Neuronal stem cell (in vitro differentiated cells): ENCODE measurements at places on chromosomes 6 and 20.

GRCh38 chr20:58833921-58834320, 16.8 kb downstream of the GNAS-AS1 start:
- DNase-seq = no peak

- no peak for DNase-seq
These were observed 6.3 kb downstream of the SDCBP2 start for GRCh38 chr20:1322511-1323245.

DNA sequence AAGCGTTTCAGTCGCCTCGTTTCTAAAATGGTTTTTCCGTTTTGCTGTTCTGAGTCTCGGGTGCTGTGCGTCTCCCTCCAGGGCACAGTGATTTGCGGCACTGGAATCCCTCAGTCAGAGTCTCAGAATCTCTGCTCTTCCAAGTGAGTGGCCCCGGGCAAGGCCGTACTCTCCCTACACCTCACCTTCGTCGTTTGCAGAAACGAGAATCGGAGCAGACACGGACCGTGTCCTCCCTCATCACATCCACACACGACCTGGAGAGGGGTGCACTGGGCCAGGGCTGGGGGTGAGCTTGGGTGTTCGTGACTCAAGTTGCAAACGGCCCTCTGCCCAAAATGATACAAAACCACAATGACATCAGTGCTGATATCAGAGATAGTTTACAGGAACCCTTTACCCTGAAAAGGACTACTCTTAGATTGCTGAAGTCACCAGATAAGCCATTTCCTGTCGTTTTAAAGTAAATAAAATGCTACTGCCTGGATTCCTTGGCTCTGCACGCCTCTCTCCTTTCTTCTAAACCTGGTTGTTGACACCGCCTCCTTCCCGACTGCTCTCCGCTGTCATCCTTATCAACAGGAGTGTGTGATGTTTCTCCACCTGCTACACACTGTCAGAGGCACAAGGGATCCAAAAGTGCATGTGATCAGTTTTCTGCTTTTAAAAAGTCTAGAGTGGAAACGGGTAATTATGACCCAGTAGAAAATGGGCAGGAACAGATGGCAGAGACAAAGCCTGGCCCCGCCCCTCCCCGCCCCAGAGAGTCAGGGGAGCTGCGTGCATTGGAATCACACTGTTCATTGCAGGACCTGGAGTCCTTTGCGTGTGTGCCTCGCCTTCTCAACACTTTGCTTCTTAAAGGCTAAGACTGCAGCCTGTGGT, 38.4 kb downstream of the KIF25 start:
- DNase-seq = no peak

DNA sequence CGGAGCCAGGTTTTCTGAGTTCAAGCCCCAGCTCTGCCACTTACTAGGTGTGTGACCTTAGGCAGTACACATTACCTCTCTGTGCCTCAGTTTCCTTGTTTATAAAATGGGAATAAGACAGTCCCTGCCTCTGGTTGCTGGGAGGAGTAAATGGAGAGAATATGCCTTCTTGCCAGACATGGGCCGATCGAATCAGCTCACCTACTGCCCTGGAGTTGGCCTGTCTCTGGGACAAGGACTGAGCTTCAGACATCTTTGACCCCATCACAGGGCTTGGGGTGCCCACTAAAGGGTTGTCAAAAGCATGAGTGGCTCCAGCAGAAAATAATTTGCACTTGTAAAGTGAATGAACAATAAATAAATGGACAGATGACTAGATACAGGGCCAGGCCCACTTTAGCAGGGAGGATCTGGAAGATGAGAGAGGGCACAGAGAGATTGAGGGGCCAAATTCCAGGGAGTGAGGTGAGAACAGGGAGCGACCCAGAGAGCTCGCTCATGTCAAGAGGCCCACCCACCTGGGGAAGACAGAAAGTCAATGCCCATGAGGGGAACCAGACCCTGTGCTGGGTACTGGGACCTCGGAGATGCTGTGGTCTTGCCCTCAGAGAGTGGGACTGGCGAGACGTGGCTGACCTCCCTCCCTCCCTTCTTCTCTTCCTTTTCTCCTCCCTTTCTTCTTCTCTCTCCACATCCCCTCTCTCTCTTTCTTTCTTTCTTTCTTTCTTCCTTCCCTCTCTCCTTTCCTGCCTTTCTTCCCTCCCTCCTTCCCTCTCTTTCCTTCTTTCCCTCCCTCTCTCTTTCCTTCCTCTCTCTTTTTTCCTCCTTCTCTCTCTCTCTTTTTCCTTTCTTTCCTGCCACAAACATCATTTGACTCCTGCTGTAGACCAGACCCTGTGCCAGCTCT, 3.9 kb upstream of the BPIFA2 start:
- no peak for DNase-seq

- no peak for DNase-seq
These were observed 183.7 kb upstream of the CEP162 start for GRCh38 chr6:84411060-84411629.

DNA sequence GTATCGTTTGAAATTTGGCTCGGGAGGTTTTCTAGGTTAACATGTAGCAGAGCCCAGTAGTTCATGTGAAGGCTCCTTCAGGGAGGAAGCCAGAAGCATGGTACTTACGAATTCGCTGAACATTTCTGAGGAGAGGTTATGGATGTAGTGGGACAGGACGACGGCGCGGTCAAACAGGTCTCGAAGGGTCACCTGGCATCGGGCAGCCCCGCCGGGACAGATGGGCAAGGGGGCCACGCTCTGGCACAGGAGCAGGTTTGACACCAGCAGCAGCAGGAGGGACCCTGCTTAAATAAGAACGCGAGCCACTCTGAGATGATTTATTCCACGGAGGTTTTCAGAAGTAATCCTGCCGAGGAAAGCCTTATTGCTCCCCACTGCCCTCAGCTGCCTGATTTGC, 2.5 kb downstream of the PRL start:
- no peak for DNase-seq

DNA sequence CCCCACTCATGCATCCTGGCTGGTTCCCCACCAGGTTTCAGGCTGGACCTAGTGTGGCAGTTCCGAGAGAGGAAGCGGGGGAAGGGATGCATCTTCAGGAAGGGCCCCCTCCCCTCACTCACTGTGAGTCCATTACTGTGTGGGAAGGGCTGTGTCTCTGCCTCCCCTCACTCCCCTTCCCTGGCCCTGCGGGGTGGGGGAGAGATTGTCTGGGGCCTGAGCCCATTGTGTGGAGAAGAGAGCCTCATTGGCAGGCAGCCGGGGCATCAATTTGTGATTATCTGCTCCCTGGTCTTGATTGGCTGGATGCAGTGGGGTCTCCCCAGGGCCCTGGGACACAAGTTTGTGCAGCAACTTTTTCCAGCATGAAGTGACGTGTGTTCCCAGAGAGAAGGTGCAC, 4.1 kb upstream of the MYT1 start:
- peak; percentile 43 for DNase-seq

- no peak for DNase-seq
These were observed 18.2 kb upstream of the NFATC2 start for GRCh38 chr20:51560550-51561307.

DNA sequence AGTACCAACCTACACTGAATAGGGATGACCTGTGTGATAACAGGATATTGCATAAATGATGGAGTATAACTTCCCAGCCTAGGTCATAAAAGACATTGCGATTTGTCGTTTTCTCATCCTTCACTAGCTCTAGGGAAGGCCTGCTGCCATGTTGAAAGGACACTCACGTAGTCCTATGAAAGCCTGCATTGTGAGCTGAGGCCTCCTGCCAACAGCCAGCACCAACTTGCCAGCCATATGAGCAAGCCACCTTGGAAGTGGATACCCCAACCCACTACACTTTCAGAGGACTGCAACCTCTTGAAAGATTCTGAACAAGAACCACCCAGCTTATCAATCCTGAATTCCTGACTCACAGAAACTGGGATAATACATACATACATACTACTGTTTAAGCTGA, 3.5 kb upstream of the PANK2 start:
- no peak for DNase-seq

GRCh38 chr6:109336221-109336961, 45.9 kb downstream of the CD164 start:
- DNase-seq = no peak

- DNase-seq = no peak
These were observed 103.4 kb upstream of the SLC22A23 start for GRCh38 chr6:3560211-3560610.

DNA sequence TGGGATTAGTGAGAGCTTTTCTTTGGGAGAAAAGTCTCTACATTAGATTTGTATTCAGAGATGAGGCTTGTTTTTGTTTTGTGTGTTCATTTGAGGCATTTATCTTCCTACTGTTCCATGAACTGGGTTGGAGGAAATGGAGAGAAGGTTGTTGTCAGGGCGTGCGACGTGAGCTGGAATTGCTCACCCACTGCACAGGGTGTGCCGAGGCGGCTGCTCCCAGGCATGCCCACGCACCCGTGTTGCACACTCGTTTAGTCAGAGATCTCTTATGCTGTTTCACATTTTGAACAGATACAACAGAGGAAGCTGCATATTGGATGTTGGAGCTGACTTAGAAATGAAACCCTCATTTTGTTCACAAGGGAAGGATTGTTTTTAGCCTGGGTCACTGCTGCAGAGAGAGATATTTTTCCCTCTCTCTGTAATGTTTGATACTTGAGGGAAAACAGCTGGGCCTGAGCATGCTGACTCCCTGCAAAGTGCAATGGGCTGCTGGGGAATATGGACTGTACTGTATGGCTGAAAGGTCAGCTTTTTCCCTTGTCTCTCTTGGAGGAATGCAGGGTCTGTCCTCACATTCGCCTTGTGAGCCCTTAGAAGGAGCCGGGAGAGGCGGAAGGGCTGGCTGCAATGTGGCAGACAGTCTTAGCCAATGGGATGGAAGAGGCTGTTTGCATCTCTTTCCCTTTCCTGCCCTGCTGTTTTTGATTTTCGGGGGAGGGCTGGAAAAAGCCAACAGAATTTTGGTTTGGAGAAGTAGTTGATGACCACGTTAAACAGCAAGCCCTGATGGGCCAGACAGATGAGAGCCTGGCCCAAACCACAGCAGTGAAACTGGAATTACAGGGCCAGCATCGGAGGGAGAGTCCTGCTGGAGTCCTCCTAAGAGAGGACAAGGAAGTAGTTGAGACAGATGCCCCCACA, 170.8 kb downstream of the SASH1 start:
- no peak for DNase-seq

GRCh38 chr20:36574366-36575135, 1.2 kb downstream of the TGIF2 start:
- peak; percentile 48 for DNase-seq

- DNase-seq = no peak
These were observed 506.6 kb upstream of the MAN1A1 start for GRCh38 chr6:119856136-119856535.

- DNase-seq = peak; percentile 67
These were observed 800 bp downstream of the RWDD2A start for GRCh38 chr6:83193747-83194566.

DNA sequence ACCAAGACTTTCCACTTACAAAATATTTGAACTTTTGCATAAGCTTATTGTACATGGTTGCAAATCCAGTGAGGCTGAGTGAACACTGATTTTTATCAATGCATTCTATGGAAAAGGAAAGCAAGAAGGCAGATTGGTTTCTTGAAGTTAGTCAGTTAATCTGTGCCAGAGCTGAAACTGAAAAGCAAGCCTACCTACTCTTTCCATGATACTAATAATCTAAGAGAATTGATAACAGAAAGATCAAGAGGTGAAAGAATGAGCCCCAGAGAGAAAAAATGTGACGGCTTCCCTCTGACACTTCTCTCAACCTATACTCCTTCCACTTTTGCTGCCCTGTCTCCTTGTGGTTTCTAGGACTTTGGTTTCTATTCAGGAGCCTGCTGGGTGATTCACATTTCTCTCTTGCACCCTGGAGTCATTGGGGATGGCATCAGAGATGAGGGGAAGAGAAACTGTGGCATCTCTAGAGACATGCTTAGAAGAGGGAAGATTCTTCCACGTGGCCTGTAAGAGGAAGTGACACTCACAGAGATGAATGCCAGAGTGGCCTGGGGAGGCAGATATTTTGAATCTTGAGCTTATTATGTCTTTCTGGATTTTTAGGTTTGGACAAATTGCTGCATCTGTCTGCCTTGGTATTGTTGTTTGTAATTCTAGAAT, 158.6 kb upstream of the RIMS1 start:
- no peak for DNase-seq

- DNase-seq = no peak
These were observed 300.9 kb upstream of the PRDM1 start for GRCh38 chr6:105785066-105785811.

GRCh38 chr6:75818098-75818855, 69.2 kb downstream of the MYO6 start:
- DNase-seq = no peak

- DNase-seq = no peak
These were observed 66.7 kb upstream of the TOP1 start for GRCh38 chr20:40961686-40962640.

- no peak for DNase-seq
These were observed 35.0 kb upstream of the SGK1 start for GRCh38 chr6:134352786-134353480.

DNA sequence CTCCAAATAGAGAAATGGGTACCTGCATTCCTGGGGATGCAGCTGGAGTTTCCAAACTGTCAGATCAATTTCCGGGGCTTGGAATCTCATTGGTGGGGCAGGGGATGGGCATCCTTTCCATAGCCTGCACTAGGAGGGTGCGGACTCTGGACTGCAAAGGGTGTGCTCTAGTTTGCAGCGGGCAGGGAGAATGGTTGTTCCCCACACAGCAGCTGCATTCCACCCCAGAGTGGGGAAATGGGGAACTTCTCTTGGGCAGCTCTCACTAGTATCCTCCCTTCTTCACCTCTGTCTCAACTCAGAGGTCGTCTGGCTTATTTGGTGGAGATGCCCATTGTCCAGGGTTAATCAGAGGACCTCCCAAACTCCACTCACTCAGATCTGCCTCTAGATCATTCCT, 34.5 kb upstream of the CDKN1A start:
- no peak for DNase-seq

- no peak for DNase-seq
These were observed 308.6 kb upstream of the MAP3K7 start for GRCh38 chr6:90895299-90896074.

DNA sequence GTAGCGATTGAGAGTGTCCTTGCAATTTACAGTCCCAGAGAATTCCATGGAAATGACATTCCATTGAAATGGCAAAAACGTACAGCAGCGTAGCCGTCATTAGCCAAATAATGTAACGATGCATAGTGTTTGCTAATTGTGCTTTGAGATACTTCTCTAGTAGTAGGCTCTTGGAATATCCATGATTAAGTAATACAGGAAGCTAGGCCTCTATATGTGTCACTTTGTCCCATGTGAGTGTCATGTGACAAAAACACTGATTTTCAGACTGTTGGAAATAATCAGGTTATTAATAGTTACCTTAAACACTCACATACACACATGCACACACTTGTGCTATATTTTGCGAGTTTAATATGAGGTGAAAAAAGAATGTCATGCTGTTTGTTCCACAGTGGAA, 35.2 kb downstream of the SLX4IP start:
- DNase-seq = no peak

DNA sequence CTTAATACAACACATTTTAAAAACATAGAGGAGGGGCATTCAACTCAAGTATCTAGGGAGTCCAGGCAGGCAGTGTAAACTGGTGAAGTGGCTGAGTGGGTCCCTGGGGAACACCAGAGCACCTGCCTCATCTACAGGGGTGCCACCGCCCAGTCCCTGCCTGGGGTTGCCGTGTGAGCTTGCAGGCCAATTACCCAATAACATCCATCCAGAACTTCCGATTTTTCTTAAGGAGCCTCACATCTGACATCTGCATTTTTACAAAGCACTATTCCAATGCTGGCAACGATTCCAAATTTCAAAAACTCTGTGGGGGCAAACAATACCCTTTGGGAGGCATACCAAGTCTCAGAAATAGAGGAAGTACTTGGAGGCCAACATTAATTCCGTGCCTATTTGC, 288.4 kb upstream of the TSHZ2 start:
- DNase-seq = no peak
